ENCODE measurements at places on chromosomes 7 and 10.

- DNase-seq = no peak
Measured at GRCh38 chr7:129376778-129377700, 57.2 kb upstream of the STRIP2 start.

DNA sequence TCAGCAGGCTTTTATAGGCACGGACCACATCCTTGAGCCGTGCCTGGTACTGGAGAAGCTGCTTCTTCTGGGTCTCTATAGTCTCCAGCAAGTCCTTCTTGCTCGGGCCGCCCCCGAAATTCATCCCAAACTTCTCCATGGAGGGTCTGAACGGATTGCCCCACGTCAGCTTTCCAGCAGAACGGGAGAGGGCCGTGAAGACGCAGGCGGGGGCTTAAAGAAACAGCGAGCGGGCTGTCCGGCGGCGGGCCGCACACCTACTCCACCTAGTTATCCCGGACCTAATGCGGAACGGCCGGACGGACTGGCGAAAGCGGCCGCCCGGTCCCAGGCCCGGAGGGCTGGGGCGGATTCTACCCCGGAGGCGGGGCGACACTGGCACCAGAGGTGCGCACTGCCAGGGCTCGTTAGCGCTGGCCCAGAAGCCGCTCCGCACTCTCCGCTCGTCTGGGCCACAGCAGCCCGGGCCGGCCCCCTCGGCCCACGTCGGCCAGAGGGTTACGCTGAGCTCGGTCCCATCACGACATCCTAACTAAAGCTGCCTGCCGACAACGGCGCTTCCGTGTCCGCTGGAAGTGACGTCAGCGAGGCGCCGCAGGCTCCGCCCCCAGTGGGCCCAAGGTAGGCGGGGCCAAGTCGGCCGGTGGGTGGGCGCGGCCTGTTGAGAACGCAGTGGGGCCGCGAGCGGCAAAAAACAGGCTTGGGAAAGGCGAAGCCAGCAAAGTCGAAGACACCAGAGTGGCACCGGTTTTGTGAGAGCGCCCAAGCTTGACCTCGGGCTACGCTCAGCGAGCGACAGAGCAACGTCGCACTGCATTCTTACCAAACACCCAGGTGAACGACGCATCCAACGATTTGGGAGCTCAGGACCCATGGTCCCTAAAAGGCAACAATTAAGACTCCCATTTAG is at the start of gene GCC1:
Gene GCC1 (minus strand): TSS at position 553 of the 910 bp plus-strand sequence. CDS start 414 bp downstream, at position 139.
- peak; percentile 88 for DNase-seq

DNA sequence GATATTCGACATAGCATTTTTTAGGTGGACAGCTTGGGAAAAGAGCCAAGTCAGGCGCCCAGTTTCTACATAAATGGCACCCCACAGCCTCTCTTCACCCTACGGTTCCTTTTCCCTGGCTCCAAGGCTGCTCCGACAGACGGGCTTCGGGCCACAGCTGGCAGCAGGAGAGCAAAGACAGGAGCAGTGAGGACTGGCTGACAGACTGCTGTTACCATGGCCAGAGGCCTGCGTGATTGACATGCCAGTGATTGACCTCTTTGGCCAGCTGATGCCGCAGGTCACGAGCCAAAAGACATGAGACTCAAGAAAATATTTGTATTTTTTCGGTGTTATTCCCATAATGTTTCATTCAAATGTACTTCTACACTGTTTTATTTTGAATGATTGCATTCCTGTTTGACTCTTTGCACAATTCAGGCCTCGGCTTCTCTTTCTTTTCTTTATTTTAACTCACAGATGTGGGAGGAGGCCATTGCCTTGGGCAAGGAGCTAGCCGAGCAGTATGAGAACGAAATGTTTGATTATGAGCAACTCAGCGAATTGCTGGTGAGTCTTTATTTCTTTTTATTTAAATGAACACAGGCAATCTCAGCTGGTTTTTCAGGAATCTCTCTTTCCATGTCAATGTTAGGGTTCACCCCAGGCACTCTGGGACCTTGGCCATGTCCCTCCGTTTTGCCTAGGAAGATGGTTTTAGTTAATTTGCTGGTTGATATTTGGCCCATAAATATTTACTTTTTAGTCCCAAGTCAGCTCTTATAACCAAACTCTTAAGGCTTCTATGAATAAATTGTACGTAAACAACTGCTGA is 146.3 kb upstream of the NPS start:
- DNase-seq = no peak

DNA sequence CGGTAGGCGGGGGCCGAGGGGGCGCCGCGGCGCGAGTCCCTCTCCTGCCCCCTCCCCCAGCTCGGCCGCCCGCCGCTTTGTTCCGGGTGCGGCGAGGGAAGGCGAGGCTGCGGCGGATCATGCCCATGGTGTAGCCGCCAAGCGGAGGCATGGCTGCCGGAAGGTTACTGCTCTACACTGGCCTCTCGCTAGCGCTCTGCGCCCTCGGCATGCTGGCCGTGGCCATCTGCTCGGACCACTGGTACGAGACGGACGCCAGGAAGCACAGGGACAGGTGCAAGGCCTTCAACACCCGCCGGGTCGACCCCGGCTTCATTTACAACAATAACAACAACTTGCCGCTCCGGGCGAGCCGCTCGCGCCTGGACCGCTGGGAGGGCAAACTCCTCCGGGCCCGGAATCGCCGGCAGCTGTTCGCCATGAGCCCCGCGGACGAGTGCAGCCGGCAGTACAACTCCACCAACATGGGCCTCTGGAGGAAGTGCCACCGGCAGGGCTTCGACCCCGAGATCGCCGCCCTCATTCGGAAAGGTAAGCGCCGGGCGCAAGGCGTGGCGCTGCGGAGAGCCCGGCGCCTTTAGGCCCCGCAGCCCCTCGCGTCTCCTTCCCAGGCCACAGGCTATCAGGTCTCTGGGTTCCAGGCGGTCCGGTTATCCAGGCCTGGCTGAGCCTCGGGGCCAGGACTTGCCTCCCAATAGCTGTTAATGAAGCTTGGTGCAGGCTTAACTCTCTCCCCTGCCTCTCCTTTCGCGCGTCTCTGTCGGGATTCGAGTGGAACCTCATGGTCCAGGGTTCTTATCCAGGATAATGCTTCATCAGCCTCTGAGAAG is 513 bp downstream of the TMEM178B start:
- no peak for DNase-seq

All from hematopoietic multipotent progenitor cell treated with erythropoietin and hydrocortisone succinate and interleukin-3 and kit ligand, for 8 days (in vitro differentiated cells).